ENCODE measurements at places on chromosomes 6 and 20.

GRCh38 chr6:108161724-108162282, 4.0 kb upstream of the NR2E1 start:
- DNase-seq = no peak

DNA sequence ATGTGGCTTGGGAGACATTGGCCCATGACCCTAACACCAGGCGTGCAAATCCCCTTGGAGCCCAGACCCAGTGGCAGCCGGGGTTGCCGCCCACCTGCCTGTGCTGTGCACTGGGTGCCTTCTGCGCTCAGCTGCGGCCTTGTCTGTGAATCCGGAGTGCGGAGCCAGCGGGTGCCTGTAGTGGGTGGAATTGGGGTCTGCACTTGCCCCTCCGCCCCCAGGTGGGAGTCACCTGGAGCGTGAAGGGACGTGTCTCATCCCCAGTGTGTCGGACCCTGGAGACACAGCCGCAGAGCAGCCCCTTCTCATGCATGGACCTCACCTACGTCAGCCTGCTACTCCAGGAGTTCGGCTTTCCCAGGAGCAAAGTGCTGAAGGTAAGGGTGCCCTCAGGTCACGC, 22.9 kb upstream of the PYGB start:
- DNase-seq = no peak

DNA sequence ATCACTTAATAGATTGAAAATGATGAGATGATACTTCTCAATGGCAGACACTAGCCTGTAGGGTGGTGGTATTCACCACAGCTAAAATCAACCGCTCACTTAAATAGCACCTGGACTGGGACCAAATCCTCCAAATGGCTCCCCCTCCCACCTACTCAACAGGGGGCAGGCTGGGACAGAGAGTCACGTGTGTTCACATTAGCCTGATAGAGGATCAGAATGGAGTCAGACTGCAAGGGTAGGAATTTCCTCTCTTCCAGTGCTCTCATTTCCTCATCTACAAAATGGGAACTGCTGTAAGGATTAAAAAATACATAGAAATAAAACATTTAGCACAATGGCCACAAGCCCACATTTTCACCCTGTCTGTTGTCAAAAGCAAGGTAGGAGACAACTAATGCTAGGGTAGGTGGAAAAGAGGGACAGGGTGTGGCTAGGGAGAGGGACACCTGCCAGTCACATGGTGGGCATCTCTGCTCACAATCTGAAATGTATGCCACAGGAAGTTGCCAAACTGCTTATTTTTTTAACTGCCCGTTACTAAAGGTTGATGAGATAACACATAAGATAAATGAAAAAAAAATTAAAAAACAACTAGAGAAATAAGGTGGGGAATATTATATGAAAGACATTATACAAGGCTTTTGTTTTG, 55.3 kb downstream of the BACH2 start:
- DNase-seq = no peak

GRCh38 chr6:31122791-31123706, 2.8 kb upstream of the CDSN start:
- DNase-seq = no peak

DNA sequence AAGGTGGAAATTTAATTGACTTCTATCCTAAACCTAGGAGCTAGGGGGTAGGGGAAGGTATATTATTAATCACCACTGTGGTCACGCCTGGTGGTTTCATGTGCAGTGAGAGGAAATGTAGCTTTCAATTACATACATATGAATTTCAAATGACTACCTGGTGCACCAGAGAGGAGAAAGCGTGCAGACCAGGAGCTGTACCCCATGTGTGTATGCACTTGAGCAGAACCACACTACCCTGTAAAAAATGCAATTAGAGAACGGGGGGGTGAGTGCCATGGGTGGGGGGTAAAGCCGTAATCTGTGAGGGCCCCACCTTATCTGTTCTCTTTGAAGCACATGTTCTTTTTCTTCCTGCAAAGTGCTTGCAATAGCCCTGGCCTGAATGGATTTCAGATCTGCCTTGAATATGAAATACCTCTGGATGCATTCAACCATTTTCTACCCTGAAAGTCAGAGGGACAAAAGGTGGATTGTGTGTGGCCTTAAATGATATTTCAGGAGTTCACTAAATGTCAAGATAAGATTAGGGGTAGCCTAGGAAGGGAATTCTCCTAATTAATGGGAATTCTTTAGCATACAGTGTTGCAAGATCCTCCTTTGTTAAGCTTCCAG, 30.9 kb upstream of the EDN3 start:
- DNase-seq = no peak

DNA sequence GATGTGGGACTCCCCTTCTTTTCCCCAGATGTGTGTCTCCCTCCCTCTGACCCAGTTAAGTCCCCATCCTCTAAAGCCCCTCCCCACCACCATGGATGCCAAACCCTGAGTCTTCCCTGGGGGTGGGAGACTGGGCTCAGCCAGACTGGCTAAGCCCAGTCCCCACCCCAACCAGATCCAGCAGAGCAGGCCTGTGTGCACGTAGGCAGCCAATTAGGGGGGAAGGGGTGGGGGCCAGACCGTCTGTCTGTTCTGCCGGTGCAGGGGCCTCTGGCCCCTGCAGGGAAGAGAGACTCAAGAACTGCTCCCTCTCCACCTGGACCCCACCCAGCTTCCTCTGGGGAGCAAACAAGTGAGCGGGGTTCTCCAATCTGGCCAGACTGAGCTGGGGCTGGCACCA, 605 bp downstream of the COX4I2 start:
- DNase-seq = no peak

- DNase-seq = no peak
Observed at GRCh38 chr6:44642870-44643522, 255.5 kb downstream of the CDC5L start.

GRCh38 chr6:34115403-34115795, 30.5 kb downstream of the GRM4 start:
- DNase-seq = no peak

- no peak for DNase-seq
Observed at GRCh38 chr6:41722969-41723529, 12.4 kb downstream of the TFEB start.

DNA sequence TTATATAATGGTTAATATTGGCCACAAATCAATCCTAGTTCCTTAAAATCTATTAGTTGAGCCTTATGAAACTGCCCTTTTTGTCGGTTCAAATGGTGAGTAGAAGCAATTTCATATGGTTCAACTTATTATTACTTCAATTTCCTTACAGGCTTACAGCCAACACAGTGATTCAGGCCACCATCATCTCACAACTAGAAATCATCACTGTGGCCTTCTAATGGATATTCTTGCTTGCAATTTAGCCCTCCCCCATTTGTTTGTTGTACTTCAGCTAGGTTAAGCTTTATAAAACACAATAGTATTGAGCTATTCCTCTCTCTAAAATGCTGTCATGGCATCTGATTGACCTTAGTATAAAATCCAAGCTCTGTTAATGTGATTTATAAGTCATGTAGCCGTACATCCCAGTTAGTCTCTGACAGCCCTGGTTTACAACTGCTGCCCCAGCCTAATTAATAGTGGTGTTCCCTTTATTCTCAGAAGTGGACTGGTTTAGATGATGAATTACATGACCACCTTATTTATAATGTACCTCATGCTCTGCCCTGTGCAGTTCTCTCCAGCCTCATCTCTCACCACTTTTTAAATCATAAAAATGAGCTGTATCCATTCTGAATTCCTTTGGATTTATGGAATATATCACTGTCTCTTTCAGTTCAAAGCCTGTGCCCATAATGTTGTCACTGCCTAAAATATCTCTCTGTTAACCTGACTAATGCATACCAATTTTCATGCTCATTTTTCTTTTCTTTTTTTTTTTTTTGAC, 36.7 kb downstream of the LAMA2 start:
- DNase-seq = no peak

DNA sequence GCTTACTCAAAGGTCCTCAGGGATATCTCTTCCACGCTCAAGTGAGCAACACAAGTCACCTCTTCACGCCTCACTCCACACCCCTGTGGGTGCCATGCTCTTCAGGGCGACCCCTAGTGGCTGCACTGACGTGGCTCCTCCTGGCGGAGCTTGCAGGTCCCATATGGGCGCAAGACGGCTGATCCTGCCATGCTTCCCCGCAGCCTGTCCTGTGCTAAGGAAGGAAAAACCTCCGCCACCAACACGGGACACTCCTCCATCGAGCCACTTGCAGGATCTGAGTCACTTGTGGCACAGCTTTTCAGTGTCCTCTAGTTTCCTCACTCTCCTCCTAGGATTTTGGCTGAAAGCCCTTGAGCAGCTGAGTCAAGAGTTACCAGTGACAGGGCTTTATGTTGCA, 90.7 kb downstream of the KHDC1L start:
- DNase-seq = no peak

- DNase-seq = no peak
Observed at GRCh38 chr6:111011360-111012142, 29.7 kb downstream of the RPF2 start.

- DNase-seq = no peak
Observed at GRCh38 chr6:124026694-124027093, 223.0 kb downstream of the NKAIN2 start.

DNA sequence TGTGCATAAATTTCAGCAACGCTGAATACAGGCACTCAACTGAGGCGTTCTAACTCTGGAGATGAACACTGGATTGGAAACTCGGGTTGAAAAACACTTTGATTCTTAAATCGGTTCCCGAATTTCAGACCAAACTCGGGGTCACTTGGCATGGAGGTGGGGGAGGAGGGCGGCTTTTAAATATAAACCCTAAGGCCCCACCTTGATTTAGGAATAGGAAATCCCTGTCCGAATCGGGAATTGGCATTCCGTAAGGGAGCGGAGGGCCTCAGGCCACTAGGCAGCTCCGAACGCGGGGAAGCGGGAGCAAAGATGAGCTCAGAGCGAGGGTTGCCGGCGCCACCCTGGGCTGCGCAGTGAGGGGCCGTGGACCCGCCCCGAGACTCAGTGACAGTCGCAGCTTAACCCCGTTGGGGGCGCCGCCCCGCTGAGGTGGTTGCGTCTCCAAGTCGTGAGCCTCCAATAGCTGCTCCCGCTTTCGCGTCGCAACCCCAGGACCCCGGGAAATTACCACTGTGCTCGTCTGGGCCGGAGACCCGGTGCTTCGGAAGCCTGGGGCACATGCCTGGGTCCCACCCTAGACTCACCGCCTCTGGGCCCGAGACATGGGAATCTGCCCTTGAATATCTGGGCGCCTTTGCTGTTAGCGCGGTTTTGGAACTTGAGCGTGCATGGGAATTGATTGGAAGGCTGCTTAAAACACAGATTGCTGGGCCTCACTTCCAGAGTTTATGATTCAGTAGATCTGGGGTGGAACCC, 4.6 kb upstream of the SIM1 start:
- no peak for DNase-seq

- DNase-seq = no peak
Observed at GRCh38 chr20:32527447-32528055, 57.6 kb downstream of the NOL4L start.

DNA sequence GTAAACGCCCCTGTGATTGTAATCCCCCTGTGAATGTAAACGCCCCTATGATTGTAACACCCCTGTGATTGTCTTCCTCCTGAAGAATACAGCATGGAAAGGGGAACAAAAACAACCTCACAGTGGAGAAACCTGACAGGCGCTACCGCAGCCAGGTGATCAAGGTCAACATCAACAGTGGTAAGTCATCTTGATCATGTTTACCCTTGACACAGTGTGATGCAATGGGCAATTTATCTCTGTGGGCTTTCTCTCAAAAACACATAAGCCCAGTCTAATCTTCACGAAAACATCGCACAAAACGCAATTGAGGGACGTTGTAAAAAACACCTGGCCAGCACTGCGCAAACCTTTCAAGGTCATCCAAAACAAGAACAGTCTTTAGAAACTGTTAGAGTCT, 277.2 kb downstream of the PRKN start:
- no peak for DNase-seq

GRCh38 chr20:63417097-63417737, 55.2 kb downstream of the KCNQ2 start:
- no peak for DNase-seq

DNA sequence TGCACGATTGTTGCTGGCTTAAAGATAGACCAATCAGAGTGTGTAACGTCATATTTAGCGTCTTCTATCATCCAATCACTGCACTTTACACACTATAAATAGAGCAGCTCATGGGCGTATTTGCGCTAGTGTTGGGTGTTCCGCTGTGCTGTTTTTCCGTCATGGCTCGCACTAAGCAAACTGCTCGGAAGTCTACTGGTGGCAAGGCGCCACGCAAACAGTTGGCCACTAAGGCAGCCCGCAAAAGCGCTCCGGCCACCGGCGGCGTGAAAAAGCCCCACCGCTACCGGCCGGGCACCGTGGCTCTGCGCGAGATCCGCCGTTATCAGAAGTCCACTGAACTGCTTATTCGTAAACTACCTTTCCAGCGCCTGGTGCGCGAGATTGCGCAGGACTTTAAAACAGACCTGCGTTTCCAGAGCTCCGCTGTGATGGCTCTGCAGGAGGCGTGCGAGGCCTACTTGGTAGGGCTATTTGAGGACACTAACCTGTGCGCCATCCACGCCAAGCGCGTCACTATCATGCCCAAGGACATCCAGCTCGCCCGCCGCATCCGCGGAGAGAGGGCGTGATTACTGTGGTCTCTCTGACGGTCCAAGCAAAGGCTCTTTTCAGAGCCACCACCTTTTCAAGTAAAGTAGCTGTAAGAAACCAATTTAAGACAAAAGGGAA, 57.9 kb downstream of the TRIM38 start:
- DNase-seq = peak; percentile 49

DNA sequence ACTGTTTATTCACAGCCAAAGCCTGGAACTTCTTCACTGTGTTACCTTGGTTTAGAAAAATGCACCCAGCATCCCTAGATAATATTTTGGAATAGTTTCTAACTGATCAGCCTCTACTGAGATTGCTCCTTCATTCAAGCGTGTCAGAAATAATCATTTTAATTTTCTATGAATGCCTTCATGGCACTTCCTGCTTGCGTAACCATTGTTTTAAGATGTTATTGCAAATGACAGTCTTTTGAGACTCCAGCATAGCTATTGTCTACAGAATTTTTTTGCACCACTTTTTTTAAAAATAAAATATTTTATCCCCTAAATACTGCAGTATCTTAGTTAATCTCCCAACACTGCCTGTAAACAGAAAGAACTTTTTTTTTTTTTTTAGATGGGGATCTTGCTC, 213.1 kb downstream of the PHACTR1 start:
- no peak for DNase-seq

DNA sequence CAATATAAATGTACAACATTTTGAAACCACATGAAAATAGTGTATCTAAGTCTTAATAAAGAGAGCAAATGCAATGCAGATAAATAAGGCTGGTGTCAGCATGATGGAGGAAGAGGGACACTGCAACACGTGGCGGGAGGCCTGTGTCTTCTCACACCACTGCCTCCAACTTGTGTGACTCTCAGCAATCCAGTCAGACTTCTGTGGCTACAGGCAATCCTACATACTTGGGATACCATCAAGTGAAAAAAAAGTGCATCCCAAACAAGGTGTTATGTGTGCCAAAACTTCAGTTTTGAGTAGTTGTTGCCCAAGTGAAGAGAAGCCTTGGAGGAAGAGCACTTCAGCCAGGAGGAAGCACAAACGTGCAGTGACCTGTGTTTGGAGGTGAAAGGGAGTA, 68.6 kb downstream of the PKIB start:
- DNase-seq = no peak
